GM23338 (cell line): ENCODE measurements at places on chromosomes 1 and 21. TPM values are rescaled to one million over a fixed set of nuclear protein-coding genes. Genes with fewer than 3 reads are reported as not detected.

Gene LRRC39
- total RNA-seq: 0.87 TPM in 1 of 2 replicates, not detected in the other

Gene F13B
- not detected in 2 replicates for total RNA-seq

Gene PHLDA3
- 87.4 and 111 TPM in 2 replicates for total RNA-seq

Gene CHRM3
- 13.8 and 20.8 TPM in 2 replicates for total RNA-seq

Gene CDK18
- 34.3 and 46.5 TPM in 2 replicates for total RNA-seq
